Colonic mucosa (tissue), 4 donors: ENCODE measurements at places on chromosomes 7 and 10.

- DNase-seq, result no peak
Measured at GRCh38 chr10:693506-693905, 4.0 kb upstream of the DIP2C start.

- DNase-seq, result no peak
Measured at GRCh38 chr7:68107968-68108367, 1111.3 kb downstream of the TYW1 start.

DNA sequence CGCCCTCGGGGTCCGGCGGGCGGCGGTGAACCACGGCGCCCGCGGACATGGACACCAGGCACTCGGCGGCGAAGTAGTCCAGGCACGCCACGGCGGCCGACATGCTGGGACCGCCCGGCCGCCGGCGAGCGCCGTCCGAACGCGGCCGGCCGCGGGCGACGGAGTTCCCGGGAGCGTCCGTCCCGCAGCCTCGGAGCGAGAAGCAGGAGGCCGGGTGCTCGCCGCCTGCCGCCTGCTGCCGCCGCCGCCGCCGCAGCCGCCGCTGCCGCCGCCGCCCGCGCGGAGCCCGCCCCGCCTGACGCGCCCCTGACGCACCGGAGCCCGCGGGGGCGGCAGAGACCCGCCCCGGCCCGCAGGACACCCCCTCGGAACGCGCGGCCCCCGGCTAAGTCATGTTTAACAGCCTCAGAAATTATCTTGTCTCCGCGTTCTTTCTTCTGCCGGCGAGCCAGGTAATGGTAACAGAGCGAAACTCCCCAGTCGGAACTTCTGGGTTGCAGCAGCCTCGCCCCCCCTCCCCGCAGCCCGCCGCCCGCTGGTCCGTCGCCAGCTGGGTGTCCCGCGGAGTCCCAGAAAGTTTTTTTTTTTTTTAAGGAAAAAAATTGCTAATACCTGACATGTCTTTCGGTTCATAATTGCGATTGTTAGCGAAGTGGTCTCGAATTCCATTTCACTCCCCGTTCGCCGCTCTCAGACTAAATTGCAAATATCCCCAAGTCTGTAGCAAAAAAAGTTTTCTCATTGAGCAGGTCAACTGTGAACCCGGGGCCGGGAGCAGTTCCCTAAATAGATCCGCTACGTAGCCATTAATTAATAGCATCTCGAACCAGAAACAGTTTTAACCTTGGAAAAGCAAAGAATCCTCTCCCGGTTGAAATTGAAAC is at the start of gene KLF14:
Gene KLF14 (minus strand): TSS at position 277 of the 884 bp plus-strand sequence. CDS start 174 bp downstream, at position 103.
- peak; percentile 20 for DNase-seq

DNA sequence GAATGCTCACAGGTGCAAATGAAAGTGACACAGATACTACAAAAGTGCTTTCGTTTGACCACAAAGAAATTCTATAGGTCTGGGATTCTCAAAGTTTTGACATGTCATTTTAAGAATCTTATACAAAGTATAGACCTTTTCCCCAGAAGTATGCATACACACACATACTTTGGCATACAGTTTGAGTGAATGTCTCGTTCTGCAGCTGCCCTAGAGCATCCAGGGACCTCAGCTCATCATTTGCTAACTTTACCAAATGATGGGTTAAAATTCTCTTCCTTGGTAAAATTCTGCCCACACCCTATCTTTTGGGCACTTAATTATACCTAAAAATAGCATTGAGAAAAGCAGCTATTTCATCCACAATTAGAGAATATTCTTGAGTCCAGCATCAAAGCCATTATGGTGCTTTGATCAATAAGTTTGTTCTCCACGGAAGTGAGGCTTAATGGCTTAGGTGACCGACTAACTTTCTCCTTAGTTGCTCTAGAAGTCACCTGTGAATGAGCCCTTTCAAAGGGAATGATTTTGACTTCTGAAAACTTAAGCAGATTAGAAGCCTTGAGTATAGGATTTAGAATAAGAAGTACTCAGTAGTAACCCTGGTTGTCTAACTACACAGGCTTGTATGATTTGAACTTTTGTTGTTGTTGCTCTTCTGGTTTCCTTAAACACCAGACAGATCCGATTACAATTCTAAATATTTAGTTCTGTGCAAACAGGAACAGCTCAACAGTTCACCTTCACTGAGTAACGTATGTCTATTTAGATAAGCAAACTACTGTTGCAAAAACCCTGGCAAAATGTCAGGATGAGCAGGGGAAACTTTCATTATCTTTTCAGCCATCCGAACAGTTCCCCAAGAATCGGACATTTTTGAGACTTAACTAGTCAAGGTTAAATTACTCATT is 70.6 kb downstream of the CNNM2 start:
- no peak for DNase-seq

GRCh38 chr7:30956704-30957103 is 7.0 kb upstream of the GHRHR start:
- no peak for DNase-seq

DNA sequence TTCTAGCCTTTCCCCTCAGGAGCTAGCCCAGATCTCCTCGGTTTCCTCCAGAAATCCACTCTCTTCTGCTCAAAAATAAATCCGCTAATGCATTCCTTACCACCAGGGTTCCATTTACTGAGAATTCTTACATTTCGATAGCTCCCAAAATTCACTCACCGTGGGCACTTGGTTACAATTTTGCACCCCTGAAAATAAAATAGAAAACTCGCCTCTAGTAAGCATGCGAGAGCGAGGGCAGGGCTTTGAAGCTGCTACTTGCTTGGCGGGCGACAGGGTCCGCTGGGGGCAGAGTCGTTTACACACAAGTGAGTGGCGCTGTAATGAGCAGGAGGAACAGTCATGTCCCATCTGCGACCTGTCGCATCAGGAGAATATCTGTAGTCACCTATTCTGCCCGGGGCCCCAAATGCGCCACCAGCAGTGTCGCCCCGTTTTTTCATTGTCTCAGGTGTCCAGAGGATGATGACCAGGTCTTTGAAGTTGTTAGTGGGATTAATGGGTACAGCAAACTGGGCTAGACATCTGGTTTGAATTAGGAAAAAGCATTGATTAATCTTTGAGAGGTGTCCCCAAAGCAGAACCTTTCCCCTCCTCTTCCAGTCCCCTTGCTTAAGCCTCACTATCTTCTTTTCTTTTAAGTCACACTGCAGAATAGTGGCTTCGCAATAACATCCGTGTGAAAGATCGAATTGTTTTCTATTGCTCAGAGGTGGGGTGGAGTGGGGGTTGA is 1.2 kb upstream of the MEOX2 start:
- no peak for DNase-seq

- no peak for DNase-seq
Measured at GRCh38 chr7:151361193-151361959, 19.8 kb downstream of the NUB1 start.

DNA sequence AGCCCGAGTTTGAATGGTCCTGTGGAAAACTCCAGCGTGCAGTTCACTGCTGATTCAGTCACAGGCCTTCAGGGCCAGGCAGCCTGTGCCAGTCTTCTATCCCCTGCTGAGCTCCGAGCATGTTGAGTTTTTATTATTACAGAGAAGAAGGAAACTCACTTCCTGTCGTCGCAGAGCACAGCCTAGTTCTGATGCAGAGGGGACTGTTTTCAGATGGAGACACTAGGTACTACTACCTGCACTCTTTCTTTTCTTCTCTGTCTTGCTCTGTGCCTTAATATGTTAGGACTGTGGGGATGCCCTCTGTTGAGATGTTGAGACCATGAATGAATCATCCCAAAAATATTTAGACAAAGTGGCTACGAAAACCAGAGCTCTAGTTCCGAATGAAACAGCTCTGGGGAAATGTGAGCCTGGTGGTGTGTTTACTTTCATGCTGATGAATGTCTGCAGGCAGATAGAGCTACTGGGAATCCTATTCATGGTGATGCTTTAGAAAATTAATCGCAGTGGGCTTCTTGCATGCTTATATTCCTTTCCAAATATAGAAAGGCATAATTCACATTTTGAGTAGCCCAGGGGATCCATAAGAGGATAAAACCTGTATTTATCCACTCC is 29.6 kb downstream of the CASP7 start:
- no peak for DNase-seq

GRCh38 chr10:94402843-94403379 is 570 bp downstream of the TBC1D12 start:
- DNase-seq, result no peak

- DNase-seq, result no peak
Measured at GRCh38 chr10:60708666-60709065, 69.6 kb upstream of the CDK1 start.

GRCh38 chr10:31315453-31315852 is 3.6 kb upstream of the ZEB1 start:
- no peak for DNase-seq

DNA sequence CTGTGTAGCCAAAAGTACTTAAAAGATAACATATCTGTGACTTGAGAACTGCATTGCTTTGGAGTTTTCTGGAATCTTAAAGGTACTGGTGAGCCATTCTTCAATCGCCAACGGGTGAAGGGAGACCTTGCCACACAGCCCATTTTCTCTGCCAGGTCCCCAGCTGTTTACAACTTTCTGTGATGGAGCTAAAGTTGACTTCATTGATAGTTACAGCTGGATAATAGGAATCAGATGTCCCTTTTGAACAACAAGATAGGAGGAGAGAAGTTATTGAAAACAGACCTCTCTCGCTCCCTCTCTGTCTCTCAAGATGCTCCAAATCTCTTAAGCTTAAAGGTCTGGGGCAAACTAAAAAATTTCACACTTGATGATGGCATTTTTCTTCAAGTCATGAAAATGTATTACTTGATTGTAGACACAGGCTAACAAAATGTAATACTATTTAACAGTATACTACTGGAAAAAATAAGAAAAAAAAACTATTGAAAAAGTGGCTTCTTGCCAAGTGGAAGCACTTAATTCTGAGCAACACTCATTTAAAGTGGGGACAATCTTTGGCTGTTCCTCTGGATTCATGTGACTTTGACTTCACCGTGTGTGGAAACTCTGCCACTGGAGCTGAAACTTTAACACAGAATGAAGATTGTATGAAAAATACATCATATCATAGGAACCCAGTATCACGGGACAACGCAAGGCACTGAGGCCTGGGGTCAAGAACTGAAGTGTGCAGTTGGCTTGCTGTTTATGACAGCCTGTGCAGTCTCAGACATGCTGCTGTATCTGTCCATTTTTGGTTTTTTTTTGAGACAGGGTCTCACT is 78.4 kb upstream of the AFAP1L2 start:
- no peak for DNase-seq

GRCh38 chr7:2715341-2716231 is 27.6 kb downstream of the AMZ1 start:
- no peak for DNase-seq

- DNase-seq, result peak; percentile 73
Measured at GRCh38 chr7:100983451-100984187, 14.3 kb downstream of the MUC12 start.

- DNase-seq, result no peak
Measured at GRCh38 chr7:135151533-135151932, 3.7 kb downstream of the TMEM140 start.
